MM.1S (cell line): ENCODE measurements at places on chromosomes 11 and 22.

DNA sequence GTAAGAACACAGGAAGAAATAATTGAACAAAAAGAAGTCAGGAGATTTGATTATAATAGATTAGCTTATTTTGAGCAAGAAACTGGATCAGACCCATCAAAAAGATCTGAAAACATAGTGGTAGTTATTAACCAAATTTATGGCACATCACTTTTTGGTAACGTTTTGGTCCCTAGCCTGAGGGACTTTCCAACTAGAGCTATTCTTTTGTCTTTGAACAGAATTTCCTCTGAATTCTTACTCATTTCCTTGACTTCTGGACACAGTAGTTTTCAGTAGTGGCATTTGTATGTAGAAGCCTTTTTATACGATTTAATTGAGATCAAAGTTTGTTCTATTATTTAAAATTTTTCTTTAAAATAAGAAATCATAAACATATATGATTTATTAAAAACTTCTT lies 96.5 kb upstream of the PDGFD start:
- no peaks in the 10 kb centered on the region for H3K27me3 ChIP-seq
- no peaks in the 10 kb centered on the region for H3K36me3 ChIP-seq
- H3K4me3 ChIP-seq, result no peak overlapping the region
- no peak overlapping the region for H3K27ac ChIP-seq
- no peak for DNase-seq

DNA sequence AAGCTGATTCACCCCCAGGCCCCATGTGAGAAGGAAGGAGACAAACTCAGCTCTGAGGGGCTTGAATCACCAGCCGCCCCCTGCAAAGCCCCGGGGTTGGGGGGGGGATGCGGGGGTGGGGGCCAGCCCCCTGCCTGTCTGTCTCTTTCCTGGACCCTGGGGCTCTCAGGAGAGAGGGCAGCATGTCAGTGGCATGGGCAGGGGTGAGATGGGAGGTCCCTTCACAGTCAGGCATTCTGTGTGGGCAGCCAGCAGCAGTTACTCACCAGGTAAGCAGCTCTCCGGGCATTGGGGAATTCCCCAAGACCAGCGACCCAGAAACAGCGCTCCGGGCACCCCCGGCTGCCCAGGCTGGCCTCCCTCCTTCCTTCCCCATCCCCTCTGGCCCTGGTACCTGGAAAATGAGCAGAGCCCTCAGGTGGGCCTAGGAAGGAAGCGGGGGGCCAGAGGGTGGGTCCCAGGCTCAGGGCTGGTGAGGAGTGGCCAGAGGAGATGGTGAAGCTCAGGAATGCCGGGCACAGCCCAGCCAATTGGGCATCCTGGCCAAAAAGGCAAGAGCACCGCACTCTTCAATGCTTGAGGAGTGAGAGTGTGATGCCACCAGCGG lies 4.2 kb upstream of the LIF start:
- no peaks in the 10 kb centered on the region for H3K36me3 ChIP-seq
- H3K4me1 ChIP-seq, result no peaks in the 10 kb centered on the region; the same call in 1 of the 2 replicates
- H3K4me3 ChIP-seq, result no peak overlapping the region
- H3K27me3 ChIP-seq, result peaks cover 63% of the 10 kb centered on the region
- no peak for DNase-seq

DNA sequence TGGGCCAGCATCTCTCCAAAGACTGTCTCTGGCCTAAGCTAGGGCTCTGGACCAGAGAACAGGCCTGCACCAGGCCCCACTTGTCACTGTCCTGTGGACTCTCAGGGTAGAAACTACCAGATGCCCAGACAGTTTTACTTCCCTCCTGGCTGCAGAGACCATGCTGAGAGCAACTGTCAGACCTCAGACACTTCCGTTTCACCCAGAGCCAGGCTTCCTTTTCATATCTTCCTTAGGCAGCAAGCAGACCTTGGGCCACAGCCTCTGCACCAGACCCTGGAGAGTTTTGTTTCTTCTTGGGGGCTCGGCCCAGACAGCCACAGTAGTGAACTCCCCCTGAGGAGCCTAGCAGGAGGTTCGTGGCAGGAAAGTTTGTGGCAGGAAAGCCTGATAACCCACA lies 12.1 kb upstream of the FCHSD2 start:
- peak; percentile 93 for DNase-seq
- peak overlapping the region; percentile 14; the same call in 1 of the 2 replicates for H3K4me3 ChIP-seq
- no peaks in the 10 kb centered on the region for H3K36me3 ChIP-seq

DNA sequence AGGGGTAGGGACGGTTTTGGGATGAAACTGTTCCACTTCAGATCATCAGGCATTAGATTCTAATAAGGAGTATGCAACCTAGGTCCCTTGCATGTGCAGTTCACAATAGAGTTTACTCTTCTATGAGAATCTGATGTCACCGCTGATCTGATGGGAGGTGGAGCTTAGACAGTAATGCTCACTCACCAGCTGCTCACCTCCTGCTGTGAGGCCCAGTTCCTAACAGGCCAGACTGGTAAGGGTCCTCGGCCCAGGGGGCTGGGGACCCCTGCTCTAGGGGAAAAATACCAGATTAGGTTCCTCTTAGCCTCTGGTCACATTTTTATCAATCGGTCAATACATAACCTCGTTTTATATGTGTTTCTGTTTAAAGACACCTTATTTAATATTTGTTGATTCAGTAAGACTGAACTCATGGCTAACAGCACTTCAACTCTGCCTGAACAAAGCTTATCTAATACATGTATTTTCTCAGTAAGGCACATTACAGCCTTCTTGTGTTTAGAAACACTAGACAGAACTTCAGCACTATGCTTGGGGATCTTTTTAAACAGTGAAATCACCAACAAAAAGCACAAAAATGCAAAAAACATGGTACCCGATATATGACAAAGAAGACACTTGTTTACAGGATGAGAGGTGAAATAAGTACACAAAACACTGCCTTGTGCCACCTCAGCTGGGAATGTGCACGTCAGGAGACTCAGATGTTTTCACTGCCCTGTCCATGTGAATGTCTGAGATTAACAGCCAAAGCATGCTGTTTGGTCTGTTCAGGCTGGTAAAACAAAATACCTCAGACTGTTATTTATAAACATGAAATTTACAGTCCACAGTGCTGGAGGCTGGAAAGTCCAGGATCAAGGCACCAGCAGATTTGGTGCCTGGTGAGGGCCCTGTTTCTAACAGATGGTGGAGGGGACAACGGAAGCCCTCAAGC lies 107.5 kb downstream of the USP35 start:
- H3K4me1 ChIP-seq, result no peaks in the 10 kb centered on the region
- H3K36me3 ChIP-seq, result no peaks in the 10 kb centered on the region
- DNase-seq, result no peak
- H3K4me3 ChIP-seq, result no peak overlapping the region
- H3K27me3 ChIP-seq, result no peaks in the 10 kb centered on the region
- no peak overlapping the region for H3K27ac ChIP-seq

DNA sequence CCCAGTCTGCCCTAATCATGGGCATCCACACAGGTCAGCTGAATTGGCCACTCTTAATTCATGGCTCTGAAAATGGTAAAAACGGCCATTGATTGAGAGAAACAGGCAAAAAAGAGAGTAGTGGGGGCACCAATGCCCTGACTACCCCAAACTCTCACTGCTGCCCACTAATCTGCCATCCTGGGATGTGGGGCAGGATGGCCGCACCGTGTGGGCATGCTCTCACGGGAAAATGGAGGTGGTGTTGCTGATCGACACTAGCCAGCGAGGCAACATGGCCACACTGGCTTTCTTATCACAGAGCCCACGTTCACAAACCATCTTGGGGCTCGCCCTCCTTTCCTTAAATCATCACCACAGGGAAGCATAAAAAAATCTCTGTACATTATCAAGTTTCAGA lies 11.2 kb upstream of the TUB start:
- no peak overlapping the region for H3K4me3 ChIP-seq
- no peaks in the 10 kb centered on the region for H3K4me1 ChIP-seq
- DNase-seq, result no peak
- no peak overlapping the region for H3K27ac ChIP-seq

DNA sequence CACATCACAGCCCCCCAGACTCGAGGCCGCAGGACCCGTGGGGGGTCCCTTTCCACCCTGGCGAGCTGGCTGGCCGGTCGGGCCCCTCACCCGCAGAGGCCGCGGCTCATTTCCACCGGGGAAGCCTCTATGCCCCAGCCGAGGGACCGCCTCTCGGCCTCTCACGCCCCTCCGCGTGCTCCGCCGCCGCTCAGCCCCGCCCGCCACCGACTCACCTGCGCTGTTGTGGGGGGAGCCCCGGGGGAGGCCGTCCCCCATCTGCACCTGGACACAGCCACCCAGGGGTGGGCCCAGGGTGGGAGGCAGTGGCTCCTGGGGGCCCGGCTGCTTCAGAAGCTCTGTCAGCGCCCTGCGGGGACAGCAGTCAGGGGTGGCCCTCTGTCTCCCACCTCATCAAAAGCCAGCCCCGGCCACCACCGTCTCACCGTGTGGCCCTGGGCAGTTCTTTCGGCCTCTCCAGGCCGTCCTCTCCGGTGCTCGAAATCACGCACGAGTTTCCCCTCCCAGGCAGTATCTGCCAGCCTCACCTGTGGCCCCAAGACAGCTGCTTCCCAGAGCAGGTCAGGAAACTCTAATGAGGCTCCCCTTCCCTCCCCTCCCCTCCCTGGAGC lies 3.8 kb downstream of the SHISA8 start:
- peaks cover 46% of the 10 kb centered on the region for H3K27me3 ChIP-seq
- H3K4me3 ChIP-seq, result no peak overlapping the region
- peaks cover 21% of the 10 kb centered on the region for H3K4me1 ChIP-seq
- no peak overlapping the region for H3K27ac ChIP-seq

DNA sequence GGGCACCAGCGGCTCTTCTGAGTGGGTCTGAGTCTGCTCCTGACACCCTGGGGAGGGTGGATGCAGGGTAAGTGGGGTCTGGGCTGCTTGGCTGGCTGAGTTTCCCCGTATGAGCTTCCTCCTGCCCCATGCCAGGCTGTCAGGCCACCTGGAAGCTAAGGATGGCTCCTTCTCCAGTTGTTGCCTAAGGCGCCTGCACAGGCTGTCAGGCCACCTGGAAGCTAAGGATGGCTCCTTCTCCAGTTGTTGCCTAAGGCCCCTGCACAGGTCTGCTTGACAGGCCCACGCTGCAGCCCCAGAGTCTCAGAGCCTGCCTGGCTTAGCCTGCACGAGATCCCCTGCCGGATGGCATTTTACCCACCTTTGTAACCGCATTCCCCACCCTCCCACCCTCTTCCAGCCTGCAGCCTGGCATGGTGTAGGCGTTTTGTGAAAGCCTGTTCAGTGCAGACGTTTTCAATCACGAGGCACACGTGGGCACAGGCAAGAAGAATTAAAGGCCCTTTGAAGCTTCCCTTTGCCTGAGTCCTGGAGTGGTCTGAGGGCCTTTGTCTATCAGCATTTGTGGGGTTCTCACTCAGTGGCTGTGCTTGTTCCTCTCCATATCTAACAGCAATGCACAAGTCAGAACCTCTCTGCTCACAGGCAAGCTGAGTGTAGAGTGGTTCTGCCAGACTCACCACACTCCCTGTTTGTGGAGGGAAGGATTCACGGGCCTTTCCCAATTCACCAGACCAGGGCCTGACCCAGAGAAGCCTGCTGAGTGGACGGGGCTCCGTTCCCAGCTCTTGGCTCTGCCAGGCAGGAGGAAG lies 40.2 kb upstream of the B3GAT1 start:
- no peak for DNase-seq
- no peaks in the 10 kb centered on the region for H3K4me1 ChIP-seq
- H3K4me3 ChIP-seq, result no peak overlapping the region
- no peak overlapping the region for H3K27ac ChIP-seq
- no peaks in the 10 kb centered on the region for H3K27me3 ChIP-seq
- no peaks in the 10 kb centered on the region for H3K36me3 ChIP-seq

DNA sequence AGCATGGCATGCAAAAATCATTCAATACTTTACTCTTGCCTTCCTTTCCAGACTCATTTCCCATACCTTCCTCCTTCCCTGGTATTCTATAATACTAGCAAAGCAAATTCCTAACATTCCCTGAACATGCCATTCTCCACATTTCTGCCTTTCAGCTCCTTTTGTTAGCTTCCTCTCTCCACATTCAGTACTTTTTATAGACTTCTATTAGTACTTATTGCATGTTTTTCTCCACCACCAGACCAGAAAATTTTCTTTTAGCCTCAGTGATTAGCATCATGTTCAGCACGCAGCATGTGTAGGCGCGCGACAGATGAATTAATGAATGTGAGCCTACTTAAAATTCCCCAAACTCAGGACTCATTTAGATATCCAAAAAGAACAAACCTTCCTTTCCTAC lies 935.3 kb downstream of the DLG2 start:
- H3K27ac ChIP-seq, result no peak overlapping the region
- DNase-seq, result no peak
- H3K36me3 ChIP-seq, result no peaks in the 10 kb centered on the region
- no peak overlapping the region for H3K4me3 ChIP-seq
- no peaks in the 10 kb centered on the region for H3K27me3 ChIP-seq

DNA sequence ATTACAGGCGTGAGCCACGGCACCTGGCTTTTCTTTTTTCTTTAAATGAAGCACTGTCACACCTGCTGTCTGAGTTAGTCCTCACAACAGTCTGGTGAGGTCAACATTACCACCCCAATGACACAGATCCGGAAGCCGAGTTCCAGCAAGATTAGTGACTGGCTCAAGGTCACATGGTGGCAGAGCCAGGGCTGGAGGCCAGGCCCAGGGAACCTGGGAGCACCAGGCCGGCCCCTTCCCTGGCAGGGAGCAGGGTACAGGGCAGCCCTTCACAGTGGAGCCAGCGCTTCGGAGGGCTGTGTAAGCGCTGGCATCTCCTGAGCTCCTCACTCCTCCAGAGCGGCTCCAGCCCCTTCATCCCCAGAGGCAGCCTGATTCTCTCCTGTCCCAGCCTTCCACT lies 118.7 kb downstream of the ST3GAL4 start:
- H3K27ac ChIP-seq, result no peak overlapping the region
- no peak overlapping the region for H3K4me3 ChIP-seq
- no peaks in the 10 kb centered on the region for H3K27me3 ChIP-seq

DNA sequence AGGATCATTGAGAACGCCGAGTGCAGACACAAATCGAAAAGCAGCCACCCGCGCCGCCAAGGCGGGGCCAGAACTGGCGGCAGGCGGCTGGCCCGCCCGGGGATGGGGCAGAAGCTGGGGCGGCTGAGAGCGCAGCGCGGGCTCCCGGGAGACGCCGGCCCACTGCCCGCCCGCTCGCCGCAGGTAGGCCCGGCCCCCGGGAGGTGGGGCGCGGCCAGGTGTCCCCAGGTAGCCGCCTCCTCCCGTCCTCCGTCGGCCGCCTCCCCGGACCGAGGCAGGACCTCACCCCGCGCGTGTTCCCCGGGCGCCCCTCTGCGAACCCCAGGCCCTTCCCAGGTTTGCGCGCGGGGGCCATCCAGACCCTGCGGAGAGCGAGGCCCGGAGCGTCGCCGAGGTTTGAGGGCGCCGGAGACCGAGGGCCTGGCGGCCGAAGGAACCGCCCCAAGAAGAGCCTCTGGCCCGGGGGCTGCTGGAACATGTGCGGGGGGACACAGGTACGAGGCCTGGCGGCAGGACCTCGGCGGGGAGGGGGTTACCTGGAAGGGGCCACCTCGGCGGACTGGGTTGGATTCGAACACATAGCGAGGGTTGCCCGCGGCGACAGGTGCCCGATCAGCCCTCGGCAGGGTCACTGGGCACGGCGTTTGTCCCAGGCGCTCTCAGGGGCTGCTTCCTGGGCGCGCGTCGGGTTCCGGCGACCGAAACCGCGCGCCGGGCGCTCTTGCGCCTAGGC lies at the start of gene PRRG4:
Gene PRRG4, plus strand, starts transcription at position 248 of the 733 bp plus-strand sequence. CDS start 603 bp downstream, outside the sequence.
- DNase-seq, result peak; percentile 86
- no peaks in the 10 kb centered on the region for H3K27me3 ChIP-seq
- peaks cover 8% of the 10 kb centered on the region; the same call in 1 of the 2 replicates for H3K4me1 ChIP-seq
- H3K36me3 ChIP-seq, result no peaks in the 10 kb centered on the region
